Stimulated activated memory B cell treated with anti-CD40 and anti-IgM and Interleukin-4, amounts not matched to agents 10 μg/mL and 1 μg/mL and 100 μg/mL, for 72 hours (primary cell): ENCODE measurements at places on chromosomes 4 and X.

- H3K4me3 ChIP-seq, result no peak within 1 kb of the TSS
- H3K27me3 ChIP-seq, result no peaks in the 10 kb centered on the region
These were observed at the start of gene HEPH for GRCh38 chrX:66163849-66164411. HEPH (plus strand) TSS chrX:66164247; CDS start chrX:66170571, 6,324 bp downstream.

- H3K27ac ChIP-seq, result peak overlapping the region; percentile 60
- H3K4me3 ChIP-seq, result no peak overlapping the region
- peaks cover 33% of the 10 kb centered on the region for H3K4me1 ChIP-seq
- H3K36me3 ChIP-seq, result peaks cover 23% of the 10 kb centered on the region
- no peaks in the 10 kb centered on the region for H3K27me3 ChIP-seq
- peak; percentile 44 for ATAC-seq
These were observed 5.0 kb downstream of the UVSSA start for GRCh38 chr4:1351854-1352566.

- H3K27ac ChIP-seq, result no peak overlapping the region
- H3K27me3 ChIP-seq, result peaks cover 24% of the 10 kb centered on the region
- H3K4me1 ChIP-seq, result no peaks in the 10 kb centered on the region
- no peak for ATAC-seq
These were observed 65.0 kb downstream of the SCD5 start for GRCh38 chr4:82733636-82734035.

DNA sequence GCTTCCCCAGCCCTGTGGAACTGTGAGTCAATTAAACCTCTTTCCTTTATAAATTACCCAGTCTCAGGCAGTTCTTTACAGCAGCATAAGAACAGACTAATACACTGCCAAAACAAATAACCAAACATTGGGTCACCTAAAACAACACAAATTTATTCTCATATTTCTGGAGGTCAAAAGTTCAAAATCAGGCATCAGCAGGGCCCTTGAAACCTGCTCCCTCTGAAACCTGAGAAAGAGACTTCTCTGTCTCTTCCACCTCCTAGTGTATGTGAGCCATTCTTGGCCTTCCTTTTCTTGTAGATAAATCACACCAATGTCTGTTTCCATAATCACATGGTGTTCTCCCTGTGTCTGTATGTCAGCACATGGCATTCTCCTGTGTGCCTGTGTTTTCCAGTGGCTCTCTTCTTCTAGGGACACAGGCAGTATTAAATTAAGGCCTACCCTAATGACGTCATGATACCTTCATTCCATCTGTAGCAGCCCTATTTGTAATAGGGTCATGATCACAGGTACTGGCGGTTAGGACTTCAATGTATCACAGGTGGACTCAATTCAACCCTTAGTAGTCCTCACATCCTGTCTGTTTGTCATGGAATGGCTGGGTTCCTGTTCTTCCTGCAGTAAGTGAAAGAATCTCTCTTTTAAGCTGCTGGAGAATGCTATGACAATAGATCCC is 147.3 kb upstream of the CLNK start:
- ATAC-seq, result no peak
- H3K4me3 ChIP-seq, result no peak overlapping the region
- H3K27me3 ChIP-seq, result no peaks in the 10 kb centered on the region
- H3K4me1 ChIP-seq, result peaks cover 18% of the 10 kb centered on the region
- H3K36me3 ChIP-seq, result peaks cover 8% of the 10 kb centered on the region

DNA sequence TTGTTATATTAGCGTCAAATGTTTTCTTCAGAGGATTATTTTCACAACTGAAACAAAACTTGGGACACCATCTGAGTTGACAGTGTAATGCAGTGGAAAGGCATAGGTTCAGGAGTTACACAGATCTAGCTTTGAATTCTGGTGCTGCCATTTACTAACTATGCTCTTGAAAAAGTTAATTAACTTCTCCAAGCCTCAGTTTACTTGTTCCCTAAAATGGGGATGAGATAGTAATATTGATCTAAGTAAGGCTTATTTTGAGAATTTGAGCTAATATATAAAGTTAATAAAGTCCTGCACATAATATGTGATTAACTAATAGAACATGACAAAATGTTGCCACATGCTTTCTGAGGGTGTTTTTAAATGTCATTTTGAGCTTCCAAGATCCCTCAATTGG is 112.6 kb downstream of the FRAS1 start:
- no peak overlapping the region for H3K27ac ChIP-seq
- H3K4me1 ChIP-seq, result no peaks in the 10 kb centered on the region
- no peaks in the 10 kb centered on the region for H3K27me3 ChIP-seq
- ATAC-seq, result no peak
- H3K4me3 ChIP-seq, result no peak overlapping the region

DNA sequence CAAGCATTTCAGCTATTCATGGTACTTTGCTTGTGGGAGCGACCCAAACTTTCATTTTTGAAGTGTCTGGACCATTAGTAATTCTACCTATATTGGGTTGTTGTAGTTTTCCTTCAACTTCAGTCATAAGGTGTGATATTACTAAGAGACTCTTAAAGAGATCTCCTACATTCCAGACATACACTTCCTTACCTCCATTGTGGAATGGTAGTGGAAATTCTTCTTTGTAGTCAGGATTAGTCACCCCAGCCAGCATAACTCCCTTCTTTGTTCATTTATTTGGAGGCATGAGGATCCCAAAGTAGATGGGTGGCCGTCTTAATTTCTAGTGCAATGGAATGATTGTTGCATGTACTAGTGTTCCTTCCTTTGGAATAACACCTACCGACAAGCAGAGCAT is 991.4 kb downstream of the ARAP2 start:
- no peak for ATAC-seq
- H3K27me3 ChIP-seq, result no peaks in the 10 kb centered on the region
- no peak overlapping the region for H3K27ac ChIP-seq
- no peak overlapping the region for H3K4me3 ChIP-seq

DNA sequence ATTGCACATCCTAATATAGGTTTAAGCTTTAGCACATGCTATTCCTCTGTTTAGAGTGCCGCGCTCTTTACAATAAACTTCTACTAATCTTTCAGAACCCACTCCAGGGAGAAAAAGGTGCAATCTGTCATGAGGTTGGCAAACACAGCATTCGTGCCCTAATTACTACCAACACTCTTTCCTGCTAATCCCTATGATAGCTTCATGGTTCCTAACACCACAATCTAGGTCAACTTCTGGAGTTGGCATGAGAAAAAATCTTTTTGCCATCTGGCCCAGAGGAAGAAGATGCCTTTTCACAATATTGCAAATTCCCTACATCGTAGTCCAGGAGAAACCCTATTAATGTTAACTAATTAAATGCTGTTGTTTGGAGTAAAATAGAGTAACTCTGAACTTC is 39.6 kb downstream of the TMA16 start:
- no peak overlapping the region for H3K27ac ChIP-seq
- peaks cover 37% of the 10 kb centered on the region for H3K36me3 ChIP-seq
- ATAC-seq, result no peak
- no peaks in the 10 kb centered on the region for H3K27me3 ChIP-seq
- H3K4me3 ChIP-seq, result no peak overlapping the region

GRCh38 chrX:133916984-133917722 is 68.2 kb downstream of the GPC3 start:
- H3K27ac ChIP-seq, result no peak overlapping the region
- no peak for ATAC-seq
- H3K4me1 ChIP-seq, result peaks cover 5% of the 10 kb centered on the region
- H3K27me3 ChIP-seq, result no peaks in the 10 kb centered on the region
- H3K36me3 ChIP-seq, result no peaks in the 10 kb centered on the region

DNA sequence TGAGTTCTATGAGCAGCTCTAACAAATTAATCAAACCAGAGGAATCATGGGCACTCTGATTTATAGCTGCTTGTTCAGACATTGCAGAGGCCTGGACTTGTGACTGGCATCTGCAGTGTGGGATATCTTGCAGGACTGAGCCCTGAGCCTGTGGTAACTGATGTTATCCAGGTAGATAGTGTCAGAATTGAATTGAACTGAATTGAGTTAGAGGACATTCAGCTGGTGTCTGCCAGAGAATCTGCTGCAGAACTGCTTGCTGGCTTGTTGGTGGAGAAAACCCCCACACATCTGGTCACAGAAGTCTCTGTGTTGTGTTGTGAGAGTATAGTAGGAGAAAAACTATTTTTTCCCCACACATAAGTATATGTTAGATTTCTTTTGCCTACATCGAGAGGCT is 42.2 kb downstream of the SMIM20 start:
- H3K4me1 ChIP-seq, result no peaks in the 10 kb centered on the region
- no peaks in the 10 kb centered on the region for H3K36me3 ChIP-seq
- no peak overlapping the region for H3K4me3 ChIP-seq
- no peak for ATAC-seq
- peaks cover 11% of the 10 kb centered on the region for H3K27me3 ChIP-seq
